ENCODE measurements at places on chromosomes 11 and 22.

DNA sequence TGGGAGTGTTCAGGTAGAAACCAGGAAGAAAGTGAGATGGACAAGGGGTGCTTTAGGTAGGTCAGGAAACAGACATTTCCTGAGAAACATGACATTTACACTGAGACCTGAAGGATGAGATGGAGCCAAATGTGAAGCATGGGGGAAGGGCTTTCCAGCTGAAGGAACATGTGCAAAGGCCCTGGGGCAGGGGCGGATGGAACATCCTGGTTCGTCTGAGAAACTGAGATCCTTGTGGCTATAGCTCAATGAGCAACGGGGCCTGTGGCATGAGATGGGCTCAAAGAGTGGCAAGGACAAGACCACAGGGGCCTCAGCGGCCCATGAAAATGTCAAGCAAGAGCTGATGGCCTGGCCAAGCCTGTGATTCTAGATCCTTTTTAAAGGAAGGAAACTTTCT is 127.4 kb downstream of the DSCAML1 start:
- no peak for DNase-seq

DNA sequence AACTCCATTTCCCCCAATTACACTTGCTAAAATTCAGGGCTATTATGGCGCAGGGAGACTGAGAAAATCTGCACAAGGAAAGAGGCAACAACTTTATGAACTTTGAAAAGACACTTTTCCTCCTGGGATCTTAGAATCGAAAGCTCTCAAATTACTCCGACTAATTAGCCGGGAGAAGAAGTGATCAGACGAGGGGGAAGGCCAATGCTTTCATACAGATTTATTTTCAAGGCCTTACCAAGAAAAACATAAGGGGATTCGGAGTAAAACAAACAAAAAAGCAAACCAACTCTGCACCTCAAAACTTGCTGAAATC is 1.6 kb downstream of the PAX6 start:
- DNase-seq, result no peak

DNA sequence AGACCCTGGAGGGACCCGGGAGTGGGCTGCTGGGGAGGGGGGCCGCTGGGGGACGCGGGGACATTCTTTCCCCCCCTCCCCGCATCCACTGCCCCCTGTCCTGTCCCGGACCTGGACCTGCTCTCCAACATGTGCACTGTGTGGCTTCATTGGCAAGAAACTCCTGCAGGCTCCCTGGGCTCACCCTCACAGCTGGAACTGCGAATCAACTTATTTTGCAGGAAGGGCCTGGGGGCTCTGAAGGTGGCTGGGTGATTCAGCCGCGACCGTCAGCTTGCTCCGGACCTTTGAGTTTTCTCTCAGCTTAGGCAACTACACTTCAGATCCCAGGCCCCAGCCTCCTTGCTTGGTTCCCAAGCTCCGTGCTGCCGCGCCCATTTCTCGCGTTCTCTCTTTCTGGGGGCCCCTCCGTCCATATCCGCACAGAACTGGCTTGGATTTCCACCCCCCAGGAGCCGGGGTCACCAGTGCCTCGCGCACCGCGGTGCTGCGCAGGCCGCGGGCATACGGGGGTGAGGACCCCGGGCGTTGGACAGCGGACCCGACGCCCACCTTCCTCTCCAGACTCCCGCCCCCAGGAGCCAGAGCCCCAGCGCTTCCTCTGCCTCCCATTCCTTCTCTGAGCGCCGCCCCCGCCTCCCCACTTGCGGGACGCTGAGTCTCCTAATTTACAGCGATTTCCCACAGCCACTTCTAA is 471 bp upstream of the AHNAK start:
- no peak for DNase-seq

GRCh38 chr22:33917744-33918406 is 2.4 kb downstream of the LARGE1 start:
- DNase-seq, result no peak

DNA sequence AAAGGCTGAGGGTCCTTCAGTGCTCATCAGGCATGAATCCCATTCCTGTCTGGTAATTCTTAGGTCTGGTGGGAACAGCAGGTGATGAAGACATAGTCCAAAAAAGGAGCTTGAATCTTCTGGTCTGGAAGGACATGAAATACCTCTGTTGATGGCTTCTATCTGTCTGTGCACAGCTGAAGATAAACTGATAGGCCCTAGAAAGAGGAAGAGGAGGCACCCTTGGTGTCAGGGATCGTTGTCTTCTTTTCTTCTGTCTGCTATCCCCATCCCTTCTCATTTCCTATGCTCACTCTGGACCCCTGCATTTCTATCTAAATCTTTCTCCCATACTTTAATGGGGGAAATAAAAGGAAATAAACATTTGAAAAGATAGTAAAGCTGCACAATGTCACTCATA is 9.4 kb downstream of the AGBL2 start:
- DNase-seq, result no peak

GRCh38 chr11:117037279-117037974 is 60.8 kb downstream of the SIK3 start:
- no peak for DNase-seq

GRCh38 chr11:87063982-87064381 is 26.2 kb downstream of the TMEM135 start:
- no peak for DNase-seq

Data from stimulated activated CD8-positive, alpha-beta memory T cell treated with anti-CD3 and anti-CD28 coated beads, Interleukin-4, amount 100 ng/mL, for 48 hours (primary cell).